ENCODE measurements at places on chromosomes 3 and 15.

GRCh38 chr3:44323341-44323955 lies 15.1 kb upstream of the TCAIM start:
- DNase-seq: no peak

DNA sequence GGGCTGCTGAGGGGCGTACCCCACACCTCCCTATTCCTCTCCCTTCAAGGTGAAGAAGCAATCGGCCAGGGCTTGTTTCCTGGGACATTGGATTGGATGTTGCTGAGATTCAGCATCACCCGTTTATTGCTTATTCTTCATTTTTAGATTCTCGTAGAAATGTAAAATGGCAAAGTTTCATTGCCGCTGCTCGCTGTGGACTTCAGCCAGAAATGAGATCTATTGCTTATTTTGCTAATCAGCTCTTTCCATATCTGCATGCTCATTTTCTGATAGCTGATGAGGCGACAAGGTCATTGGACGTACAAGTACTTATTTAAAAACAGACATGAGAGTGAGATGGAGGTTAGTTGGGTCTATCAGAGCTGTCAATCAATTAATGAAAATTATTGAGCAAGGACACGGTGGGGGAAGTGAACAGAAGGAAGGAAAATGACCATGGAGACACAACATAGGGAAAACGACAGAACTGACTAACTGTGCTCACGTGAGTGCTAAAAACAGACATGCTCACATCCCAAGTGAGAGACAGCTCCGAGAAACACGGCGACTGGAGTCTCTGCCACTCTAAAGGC lies 471.2 kb downstream of the NR2F2 start:
- DNase-seq: no peak

DNA sequence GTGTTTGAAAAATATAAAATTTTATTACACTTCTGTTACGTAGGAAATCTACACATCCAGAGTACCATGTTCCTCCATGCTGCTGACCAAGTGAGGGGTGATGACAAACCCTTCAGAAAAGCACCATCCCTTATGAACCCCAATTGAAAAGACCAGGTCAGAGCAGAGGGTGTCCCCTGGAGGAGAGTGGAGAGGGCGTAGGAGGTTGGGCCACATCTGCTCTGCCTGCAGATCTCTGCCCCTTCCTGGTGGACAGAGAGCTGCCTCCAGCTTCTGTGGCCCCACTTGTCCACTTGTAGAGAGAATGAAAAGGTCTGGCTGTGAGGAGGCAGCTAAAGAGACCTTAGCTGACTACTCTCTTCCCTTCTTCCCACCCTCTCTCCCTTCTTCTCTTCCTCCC lies 55.5 kb downstream of the GLDN start:
- no peak for DNase-seq

GRCh38 chr15:39391230-39391629 lies 189.6 kb upstream of the THBS1 start:
- DNase-seq: no peak

DNA sequence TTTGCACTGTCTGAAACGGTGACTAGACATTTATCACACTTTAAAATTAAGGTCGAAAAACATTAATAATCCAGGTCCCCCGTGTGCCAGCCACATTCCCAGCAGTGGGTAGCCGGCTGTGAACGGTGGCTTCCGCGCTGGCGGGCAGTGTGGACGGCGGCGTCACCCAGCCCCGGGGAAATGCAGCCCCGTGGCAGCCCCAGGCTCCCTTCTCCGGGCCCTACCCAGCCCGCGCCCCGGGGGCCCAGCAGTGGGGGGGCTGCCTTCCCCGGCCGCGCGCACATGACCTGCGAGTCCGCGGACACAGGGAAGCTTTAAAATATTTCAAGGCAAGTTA lies 25.3 kb downstream of the GABRA5 start:
- no peak for DNase-seq

Measured in retinal pigment epithelial cell (primary cell).